ENCODE measurements at places on chromosomes 1 and 21.

- DNase-seq: no peak
Observed at GRCh38 chr1:30852026-30852425, 56.5 kb downstream of the SDC3 start.

- DNase-seq: no peak
Observed at GRCh38 chr21:24852610-24853195, 754.6 kb downstream of the MRPL39 start.

GRCh38 chr1:173190101-173190936, 16.8 kb downstream of the TNFSF4 start:
- DNase-seq: no peak

- DNase-seq: no peak
Observed at GRCh38 chr21:31670070-31670469, 10.6 kb downstream of the SOD1 start.

- no peak for DNase-seq
Observed at GRCh38 chr21:46543306-46543705, 61.6 kb downstream of the S100B start.

DNA sequence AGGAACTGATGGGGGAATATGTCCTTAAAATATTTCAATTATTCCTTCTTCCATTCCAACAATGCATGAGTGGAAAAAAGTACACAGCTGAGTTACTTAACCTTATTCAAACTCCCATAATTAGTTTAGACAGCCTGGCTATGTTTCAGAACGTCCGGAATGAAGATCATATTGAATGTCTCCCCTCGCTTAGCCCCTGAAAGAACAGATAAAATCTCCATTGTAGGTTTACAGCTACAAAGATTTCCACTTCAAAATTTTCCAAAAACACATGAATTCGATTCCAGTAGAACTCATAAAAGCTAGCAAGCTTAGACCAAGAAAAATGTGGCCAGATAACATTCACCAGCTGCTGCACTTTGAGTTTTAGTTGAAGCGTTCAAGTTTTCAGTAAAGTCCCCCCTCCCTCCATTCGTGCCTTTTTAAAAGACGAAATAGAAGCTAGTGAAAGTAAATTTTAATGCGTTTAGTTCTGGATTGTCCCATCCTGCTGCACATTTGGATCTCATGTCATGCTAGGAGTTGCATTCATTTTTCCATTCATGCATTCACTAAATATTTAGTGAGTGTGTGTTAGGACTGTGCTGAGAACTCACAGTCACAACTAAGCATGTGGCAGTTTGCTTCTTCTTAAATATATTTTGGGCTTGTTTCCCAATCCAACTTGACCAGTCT, 29.4 kb upstream of the SSX2IP start:
- no peak for DNase-seq

DNA sequence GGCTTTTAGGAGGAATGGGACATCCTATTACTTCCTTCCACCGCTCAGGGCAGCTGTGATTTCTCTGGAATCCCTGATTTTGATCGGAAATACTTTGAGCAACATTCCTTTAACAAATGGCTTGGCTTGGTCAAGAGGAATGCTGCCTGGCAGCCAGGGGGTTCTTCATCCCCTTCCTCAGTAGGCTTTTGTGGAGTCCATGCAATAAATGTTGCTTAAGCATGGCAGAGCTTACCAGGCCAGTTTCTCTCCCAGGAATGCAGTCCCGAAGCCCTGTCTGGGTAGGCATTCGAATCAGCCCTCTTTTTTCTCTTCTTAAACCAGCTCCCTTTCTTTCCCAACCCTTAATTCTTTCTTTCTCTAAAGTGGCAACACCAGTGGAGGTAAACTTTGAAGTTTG, 177.1 kb upstream of the KIAA0040 start:
- DNase-seq: no peak

- DNase-seq: no peak
Observed at GRCh38 chr21:39097335-39097861, 85.9 kb downstream of the PSMG1 start.

- DNase-seq: peak; percentile 26
Observed at GRCh38 chr1:39898648-39899603, 2.8 kb downstream of the MYCL start.

DNA sequence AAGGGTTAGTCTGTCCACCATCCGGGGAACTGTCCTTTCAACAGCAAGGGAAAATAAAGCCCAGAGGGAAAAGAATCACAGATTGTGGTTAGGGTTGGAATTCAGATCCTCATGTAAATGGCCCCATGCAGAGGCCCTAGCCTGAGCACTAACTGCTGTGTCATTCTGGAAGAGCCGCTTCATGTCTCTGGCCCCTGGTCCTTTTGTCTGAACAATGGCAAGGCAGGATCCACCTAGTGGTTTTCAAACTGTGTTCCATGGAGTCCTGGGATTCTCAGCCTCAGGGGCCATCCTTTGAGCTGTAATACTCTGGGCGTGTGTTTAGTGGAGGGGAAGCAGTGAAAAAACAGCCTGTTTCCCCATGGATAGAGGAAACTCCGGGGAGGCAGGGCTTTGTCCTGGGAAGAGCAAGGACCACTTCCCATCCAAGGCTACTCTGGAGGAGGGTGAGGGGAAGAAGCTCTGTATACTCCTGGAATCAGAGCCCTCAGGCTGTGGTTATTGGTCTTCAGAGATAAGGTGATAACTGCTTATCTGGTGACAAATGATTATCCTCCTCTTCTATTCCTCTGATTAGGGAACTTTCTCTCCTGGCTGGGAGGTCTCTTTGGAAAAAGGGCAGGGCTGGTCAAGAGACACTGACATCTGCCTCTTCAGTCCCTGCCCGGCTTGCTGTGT, 19.2 kb downstream of the PAX7 start:
- no peak for DNase-seq

- no peak for DNase-seq
Observed at GRCh38 chr1:35850716-35851115, 32.3 kb upstream of the AGO1 start.

DNA sequence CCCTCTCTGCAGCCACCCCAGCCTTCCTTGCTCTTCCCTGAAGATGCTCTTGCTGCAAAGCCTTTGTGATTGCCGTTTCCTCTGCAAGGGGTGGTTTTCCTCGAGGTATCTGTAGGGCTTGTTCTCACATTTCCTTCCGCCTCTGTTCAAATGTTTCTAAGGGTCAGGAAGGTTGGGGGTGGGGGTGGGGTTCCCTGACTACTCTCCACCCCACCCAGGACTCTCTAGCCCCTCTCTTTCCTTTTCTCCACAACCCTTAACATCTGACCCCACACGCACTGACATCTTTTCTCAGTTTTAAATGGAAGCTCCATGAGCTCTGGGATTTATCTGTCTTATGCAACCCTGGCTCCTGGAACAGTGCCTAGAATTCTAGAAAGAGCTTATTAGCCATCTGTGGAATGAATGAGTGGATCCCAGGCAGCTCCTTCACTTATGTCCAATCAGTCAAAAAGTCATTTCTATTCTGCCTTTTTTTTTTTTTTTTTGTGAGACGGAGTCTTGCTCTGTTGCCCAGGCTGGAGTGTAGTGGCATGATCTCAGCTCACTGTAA, 27.3 kb upstream of the ZNF362 start:
- DNase-seq: no peak

- no peak for DNase-seq
Observed at GRCh38 chr21:16502897-16503296, 773.1 kb downstream of the USP25 start.

- DNase-seq: no peak
Observed at GRCh38 chr1:227747382-227747781, 12.1 kb downstream of the SNAP47 start.

GRCh38 chr1:32099426-32099825, 8.4 kb upstream of the KPNA6 start:
- no peak for DNase-seq

GRCh38 chr1:163928651-163929050, 606.9 kb downstream of the NUF2 start:
- DNase-seq: no peak

DNA sequence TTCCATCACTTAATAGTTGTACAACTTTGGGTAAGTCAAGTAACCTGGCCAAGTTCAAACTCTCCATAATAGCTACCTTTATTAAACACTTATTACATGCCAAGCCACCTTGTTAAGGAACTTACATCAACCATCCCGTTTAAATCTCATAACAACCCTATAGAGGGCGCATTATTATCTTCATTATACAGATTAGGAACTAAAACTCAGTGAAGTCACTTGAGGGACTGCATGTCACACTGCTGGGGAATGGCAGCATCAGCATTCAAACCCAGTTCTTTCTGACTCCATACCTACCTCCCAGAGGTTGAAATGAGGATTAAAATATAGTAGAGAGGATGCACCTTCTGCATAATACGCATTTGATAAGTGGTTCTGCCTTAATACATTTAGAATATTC, 47.1 kb upstream of the PLA2G2C start:
- no peak for DNase-seq

DNA sequence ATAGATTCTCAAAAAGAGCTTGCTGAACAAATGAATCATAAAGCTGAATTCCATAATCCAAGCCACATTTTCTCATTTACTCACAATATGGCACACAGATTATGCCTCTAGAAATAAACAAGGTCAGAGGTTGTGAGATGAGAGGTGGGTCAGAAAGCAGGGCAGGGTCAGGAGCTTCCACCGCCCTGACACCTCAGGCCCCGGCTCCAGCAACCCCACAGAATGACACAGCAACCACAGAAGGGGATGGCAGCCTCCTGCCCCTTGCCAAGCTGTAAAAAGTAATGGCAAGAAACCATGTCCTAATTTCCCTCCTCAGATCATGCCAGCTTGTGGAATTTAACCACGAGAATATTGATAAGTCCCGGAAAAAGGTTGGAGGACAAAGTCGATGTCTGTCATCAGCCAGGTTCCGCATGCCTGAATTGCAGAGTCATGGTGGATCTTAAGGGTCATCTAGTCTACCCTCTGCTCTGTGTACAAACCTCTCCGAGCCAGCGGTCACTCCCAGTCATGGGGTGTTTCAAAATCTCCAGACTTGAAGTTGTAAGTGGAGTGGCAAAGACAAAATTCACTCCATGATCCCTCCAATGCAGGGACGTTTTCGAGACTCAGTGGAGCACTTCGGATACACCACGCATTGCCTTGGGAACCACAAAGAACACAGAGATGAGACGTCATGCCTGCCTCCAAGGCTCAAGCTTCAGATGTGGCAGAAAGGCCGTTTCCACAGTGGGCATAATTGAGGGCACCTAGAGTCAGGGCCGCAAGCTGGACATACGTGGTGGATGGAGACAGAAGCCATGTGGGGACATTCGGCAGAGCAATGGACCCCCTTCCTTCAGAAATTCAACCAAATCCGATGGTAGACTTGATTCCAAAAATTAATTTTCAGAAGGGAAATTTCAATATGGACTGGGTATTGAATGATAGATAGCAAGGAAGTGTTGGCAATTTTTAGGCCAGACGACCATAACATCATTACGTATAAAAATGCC, 254.0 kb downstream of the TOMM20 start:
- DNase-seq: no peak

- no peak for DNase-seq
Observed at GRCh38 chr1:233962878-233963277, 58.4 kb downstream of the SLC35F3 start.

DNA sequence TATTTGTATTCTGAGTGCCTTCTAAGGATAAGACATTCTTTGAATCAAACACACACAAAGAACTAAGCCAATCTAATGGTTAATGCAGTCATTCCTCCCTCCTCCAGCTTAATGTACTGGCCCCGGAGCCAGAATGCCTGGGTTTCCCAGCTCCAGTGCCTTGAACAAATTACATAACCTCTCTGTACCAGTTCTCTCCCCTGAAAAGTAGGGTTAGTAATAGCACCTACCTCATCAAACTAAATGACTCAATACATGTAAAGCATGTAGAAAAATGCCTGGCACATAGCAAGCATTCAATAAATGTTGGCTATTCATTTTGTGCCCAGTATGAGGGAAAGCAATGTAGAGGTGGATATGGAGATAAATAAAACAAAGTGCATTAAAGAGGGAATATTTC, 14.0 kb downstream of the C1orf52 start:
- DNase-seq: no peak

GRCh38 chr1:202579806-202580205, 130.4 kb downstream of the SYT2 start:
- DNase-seq: no peak

- no peak for DNase-seq
Observed at GRCh38 chr1:196147530-196147929, 460.7 kb downstream of the KCNT2 start.

DNA sequence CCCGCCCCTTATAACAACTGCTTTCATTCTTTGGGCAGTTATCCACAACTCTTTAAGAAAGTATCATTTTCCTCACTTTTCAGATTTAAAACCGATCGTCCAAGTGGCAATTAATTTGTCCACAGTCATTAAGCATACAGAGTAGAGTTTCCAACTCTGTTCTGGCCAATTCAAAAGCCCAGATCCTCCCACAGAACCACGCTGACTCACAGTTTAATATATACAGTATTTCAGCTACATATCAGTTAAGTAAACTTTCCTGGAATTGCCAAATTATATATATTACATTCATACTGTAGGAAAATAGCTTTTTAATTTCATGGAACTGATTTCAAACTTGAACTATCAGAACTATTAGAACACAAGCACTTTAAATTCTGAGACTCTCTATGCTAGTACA, 163.8 kb upstream of the ESRRG start:
- DNase-seq: no peak

DNA sequence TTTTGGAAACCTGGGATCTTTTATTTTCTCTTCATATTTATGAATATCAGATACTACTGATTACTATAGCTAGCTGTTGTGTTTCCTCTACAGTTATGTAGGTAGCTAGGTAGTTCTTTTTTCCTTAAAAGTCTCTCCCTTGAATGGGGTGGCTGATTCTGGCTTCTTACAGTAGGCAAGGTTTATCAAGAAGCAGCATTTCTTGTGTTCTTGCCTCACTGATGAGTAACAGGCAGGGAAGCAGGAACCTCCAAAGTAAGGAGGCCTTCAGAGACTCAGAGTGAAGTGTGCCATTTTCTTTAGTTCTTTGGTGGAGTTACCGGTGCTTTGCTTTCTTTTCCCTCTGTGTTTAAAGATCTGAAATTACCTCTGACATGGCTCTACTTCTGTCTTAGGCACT, 56.0 kb downstream of the ZMYM4 start:
- no peak for DNase-seq

GRCh38 chr21:18298228-18298627, 53.6 kb downstream of the CHODL start:
- DNase-seq: no peak

GRCh38 chr1:199669916-199670315, 357.6 kb upstream of the NR5A2 start:
- DNase-seq: no peak

GRCh38 chr1:147815503-147815902, 55.1 kb upstream of the GJA5 start:
- no peak for DNase-seq

- DNase-seq: no peak
Observed at GRCh38 chr21:25507522-25507921, 99.8 kb downstream of the MRPL39 start.

GRCh38 chr1:230641346-230641745, 935 bp upstream of the COG2 start:
- DNase-seq: no peak

DNA sequence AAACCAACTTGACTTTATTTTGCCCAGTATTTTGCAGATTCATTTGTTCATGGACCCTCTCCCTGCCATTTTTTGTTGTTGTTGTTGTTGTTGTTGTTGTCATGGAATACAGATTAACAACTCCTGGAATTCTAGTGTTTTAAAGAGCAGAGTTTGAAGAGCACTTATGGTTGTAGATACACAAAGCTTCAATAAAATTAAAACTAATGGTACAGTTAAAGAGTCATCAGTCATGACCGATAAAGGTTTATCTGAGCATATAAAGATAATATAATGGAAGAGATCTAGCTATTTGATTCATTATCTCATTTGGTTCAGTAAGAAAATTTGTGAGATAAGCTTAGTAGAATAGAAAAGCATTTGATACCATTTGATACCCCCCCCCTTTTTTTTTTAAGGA, 21.8 kb downstream of the NEK7 start:
- no peak for DNase-seq

- DNase-seq: no peak
Observed at GRCh38 chr1:194372266-194372665, 1185.9 kb upstream of the B3GALT2 start.

All from nucleus accumbens (tissue), 56 donors.